Nucleus accumbens (tissue), 56 donors: ENCODE measurements at places on chromosomes 5 and 9.

- DNase-seq, result no peak
Measured at GRCh38 chr9:114367772-114368569, 19.8 kb downstream of the AKNA start.

GRCh38 chr9:5569409-5569808 is 59.1 kb downstream of the PDCD1LG2 start:
- no peak for DNase-seq

GRCh38 chr9:109256336-109256735 is 64.5 kb downstream of the EPB41L4B start:
- DNase-seq, result no peak

GRCh38 chr5:143613329-143613728 is 198.6 kb upstream of the HMHB1 start:
- no peak for DNase-seq

DNA sequence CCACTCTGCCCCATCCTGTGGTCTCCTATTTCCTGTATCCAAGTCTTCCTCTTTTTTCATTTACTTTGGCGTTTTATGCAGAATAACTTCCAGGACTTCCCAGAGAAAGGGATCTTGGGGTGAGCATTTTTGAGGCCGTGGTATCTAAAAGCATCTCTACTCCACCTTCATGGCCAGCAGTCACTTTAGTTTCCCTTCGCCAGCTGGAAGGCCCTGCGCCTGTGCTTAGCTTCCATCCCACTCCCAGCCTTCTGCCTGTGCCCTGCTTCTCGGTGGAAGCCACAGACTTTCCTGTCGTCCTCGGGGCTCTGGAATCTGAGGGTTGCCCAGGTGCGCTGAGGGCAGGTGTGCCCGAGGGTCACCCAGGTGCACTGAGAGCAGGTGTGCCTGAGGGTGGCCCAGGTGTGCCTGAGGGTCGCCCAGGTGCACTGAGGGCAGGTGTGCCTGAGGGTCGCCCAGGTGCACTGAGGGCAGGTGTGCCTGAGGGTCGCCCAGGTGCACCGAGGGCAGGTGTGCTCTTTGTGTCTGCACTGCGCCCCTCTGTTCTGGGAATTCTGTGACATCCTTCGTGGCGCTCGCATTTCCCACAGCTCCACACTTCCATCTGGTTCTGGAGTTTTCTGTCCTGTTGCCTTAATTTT is 32.4 kb upstream of the LRRC14B start:
- DNase-seq, result no peak

- no peak for DNase-seq
Measured at GRCh38 chr9:136273244-136273865, 27.7 kb upstream of the QSOX2 start.

GRCh38 chr5:35246900-35247647 is 16.8 kb upstream of the PRLR start:
- DNase-seq, result no peak

GRCh38 chr5:132115375-132115774 is 41.8 kb downstream of the CSF2 start:
- no peak for DNase-seq

GRCh38 chr5:104111632-104112031 is 549.0 kb upstream of the NUDT12 start:
- no peak for DNase-seq

- no peak for DNase-seq
Measured at GRCh38 chr5:90550963-90551362, 7.6 kb upstream of the ADGRV1 start.

- DNase-seq, result no peak
Measured at GRCh38 chr5:64100203-64100602, 65.4 kb upstream of the RNF180 start.

- no peak for DNase-seq
Measured at GRCh38 chr5:56517011-56517416, 283.9 kb upstream of the ANKRD55 start.

DNA sequence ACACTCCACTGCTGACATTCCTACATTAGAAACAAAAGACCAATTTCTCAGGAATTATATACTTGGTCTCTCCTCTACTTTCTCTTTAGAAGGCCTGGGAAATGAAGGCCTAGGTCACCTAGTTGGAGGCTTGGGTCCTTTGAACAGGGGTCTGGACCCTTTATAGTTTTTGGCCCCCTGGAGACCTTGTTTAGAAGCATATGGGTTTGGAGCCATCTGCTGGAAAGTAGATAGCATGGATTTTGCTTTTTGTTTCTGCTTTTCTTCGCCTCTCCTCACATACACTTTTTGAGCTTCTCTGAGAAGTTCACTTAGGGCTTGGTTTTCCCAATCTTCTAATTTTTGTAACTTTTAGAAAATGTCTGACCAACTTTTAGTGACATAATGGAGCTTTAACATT is 67.1 kb upstream of the CDK20 start:
- no peak for DNase-seq

- DNase-seq, result no peak
Measured at GRCh38 chr9:68577774-68578591, 37.3 kb upstream of the TMEM252 start.

DNA sequence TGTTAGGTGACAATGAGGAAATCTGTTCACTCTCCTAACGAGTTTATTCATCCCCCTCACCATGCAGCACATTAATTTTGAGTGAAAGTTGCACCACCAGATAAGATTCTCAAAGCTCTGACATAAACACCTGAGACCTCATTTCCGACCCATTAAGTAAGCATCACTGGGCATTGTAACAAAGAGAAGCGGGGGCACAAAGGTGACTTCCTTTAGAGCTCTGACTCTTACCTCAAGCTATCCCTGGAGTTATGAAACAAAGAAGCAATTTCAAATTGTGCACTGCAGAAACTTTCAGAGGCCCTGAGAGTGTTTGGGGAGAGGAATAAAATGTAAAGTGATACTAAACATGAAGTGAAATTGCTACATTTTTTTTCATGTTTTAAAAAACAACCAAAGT is 29.5 kb downstream of the C5orf15 start:
- DNase-seq, result no peak
